Body of pancreas (tissue), 4 donors: ENCODE measurements at places on chromosomes 1 and 21. TPM values are rescaled to one million over a fixed set of nuclear protein-coding genes. Genes with fewer than 3 reads are reported as not detected.

DNA sequence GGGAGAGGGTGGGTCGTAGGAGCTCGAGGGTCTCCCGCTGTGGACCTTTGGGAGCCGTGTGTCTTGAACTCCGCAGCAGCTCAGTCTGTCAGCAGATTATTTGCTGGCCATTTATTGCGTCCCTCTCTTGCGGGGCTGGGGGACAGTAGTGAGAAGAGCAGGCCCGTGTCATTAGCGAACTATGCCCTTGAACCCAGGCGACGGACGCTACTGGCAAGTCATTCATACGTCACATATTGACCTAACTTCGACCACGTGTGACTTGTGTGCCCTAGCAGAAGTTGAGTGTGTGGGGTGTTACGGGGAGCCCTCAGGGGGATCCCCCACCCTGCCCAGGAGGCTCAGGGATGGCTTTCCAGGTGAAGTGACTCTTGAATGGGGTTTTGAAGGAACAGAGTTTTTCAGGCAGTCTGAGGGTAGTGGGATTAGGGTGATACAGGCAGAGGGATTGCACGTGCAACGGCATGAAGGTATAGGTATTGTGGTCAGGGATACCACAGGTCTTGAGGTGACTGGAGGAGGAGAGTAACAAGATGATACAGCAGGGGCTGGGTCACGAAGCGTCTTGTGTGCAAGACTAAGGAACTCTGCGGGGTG is 13.0 kb downstream of the RCC1 start:
- H3K36me3 ChIP-seq: no peaks in the 10 kb centered on the region
- no peaks in the 10 kb centered on the region for H3K27me3 ChIP-seq
- H3K4me1 ChIP-seq: peaks cover 27% of the 10 kb centered on the region
- H3K27ac ChIP-seq: peak overlapping the region; percentile 77
- no peak overlapping the region for H3K4me3 ChIP-seq

GRCh38 chr1:41576620-41577019 is 92.1 kb upstream of the EDN2 start:
- no peak overlapping the region for H3K27ac ChIP-seq
- peaks cover 7% of the 10 kb centered on the region for H3K4me1 ChIP-seq
- DNase-seq: no peak

GRCh38 chr1:3415260-3416090 is 39.0 kb upstream of the ARHGEF16 start:
- no peaks in the 10 kb centered on the region for H3K4me1 ChIP-seq
- DNase-seq: no peak
- H3K27ac ChIP-seq: peak overlapping the region; percentile 20

KCND3 gene
- total RNA-seq: 15.0 TPM

- no peak overlapping the region for H3K4me3 ChIP-seq
- peaks cover 16% of the 10 kb centered on the region for H3K4me1 ChIP-seq
- no peaks in the 10 kb centered on the region for H3K27me3 ChIP-seq
- H3K27ac ChIP-seq: no peak overlapping the region
- H3K36me3 ChIP-seq: no peaks in the 10 kb centered on the region
- no peak for DNase-seq
Measured at GRCh38 chr1:112141301-112141700, 151.8 kb upstream of the KCND3 start.

RNU1-1 gene
- total RNA-seq: under 0.01 TPM

GRCh38 chr1:227174164-227174563 is 144.1 kb downstream of the CDC42BPA start:
- H3K27ac ChIP-seq: no peak overlapping the region
- no peaks in the 10 kb centered on the region for H3K27me3 ChIP-seq
- peaks cover 10% of the 10 kb centered on the region for H3K4me1 ChIP-seq
- no peak for DNase-seq
- no peak overlapping the region for H3K4me3 ChIP-seq

ZNF648 gene
- total RNA-seq: 1.8 TPM

DNA sequence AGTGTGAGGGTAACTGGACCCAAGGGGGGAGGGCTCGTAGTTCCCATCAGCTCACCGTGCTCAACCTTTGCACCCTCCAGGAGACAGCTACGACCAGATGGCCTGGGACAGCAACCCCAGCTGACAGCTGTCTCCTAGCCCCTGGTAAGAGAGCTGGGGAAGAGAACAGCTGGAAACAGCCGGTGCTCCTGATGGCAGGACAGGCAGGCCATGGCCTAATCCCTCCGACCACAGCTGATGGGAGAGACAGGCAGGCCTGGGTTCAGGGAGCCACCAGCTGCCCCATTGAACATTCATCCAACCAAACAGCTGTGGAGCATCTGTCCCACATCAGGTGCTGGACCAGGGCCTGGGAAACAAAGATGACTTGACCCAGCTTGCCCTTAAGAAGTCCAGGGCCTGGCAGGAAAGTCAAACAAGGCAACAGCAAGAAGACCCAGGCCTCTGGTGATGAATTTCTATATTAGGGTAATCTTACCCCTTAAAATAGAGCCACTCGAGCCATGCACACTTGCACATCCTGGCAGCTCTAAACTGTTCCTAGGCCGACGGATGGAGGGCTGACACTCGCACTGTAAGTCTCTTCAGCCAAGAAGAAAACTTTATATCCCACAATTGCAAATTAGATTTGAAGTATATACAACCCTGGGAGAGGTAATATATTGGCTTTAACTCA is 12.2 kb downstream of the OLFML2B start:
- H3K4me1 ChIP-seq: peaks cover 24% of the 10 kb centered on the region
- H3K27ac ChIP-seq: no peak overlapping the region
- H3K27me3 ChIP-seq: no peaks in the 10 kb centered on the region
- H3K4me3 ChIP-seq: no peak overlapping the region
- no peaks in the 10 kb centered on the region for H3K36me3 ChIP-seq
- no peak for DNase-seq

SEC16B gene
- 37.6 TPM for total RNA-seq

DNA sequence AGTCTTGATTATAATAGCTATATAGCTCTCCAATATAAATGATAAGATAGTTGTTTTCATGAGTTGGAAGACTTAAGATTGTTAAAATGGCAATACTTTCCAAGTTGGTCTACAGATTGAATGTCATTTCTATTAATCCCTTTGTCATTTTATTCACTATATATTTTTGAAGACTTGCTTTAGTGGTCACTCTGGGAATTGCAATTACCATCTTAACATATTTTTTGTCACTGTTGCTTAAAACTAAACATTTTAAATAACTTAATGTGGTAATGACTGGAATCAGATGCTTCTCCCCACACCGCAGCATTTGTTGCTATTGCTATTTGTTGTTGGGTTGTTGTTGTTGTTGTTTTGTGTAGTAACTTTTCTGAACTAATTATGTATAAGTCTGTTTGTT is 1592.9 kb downstream of the MRPL39 start:
- H3K27me3 ChIP-seq: no peaks in the 10 kb centered on the region
- no peaks in the 10 kb centered on the region for H3K4me1 ChIP-seq
- no peak overlapping the region for H3K27ac ChIP-seq
- no peak for DNase-seq
- no peak overlapping the region for H3K4me3 ChIP-seq

GRCh38 chr1:1285611-1286311 is 5.5 kb downstream of the SCNN1D start:
- no peaks in the 10 kb centered on the region for H3K36me3 ChIP-seq
- no peak overlapping the region for H3K4me3 ChIP-seq
- peaks cover 14% of the 10 kb centered on the region for H3K4me1 ChIP-seq
- H3K27me3 ChIP-seq: no peaks in the 10 kb centered on the region
- DNase-seq: no peak
- H3K27ac ChIP-seq: no peak overlapping the region

TSPAN1 gene
- total RNA-seq: 0.66 TPM

WDR26 gene
- total RNA-seq: 49.3 TPM

PGBD2 gene
- 6.3 TPM for total RNA-seq

DNA sequence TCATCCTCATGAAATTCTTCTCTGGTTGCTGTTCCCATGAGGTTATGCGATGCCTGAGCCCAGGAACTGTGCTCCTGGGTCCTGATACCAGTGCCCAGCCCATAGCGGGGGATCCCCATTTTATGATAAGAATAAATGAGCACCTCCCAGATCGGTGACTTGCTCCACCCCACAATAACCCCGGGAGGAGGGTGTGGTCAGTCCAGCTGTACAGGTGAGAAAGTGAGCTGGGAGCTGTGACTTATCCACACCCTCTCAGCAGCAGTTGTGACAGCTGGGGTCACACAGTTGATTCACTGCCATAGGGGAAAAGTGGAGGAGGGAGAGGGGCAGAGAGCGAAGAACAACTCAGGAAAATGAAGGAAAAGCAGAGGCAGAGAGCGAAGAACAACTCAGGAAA is 33.4 kb downstream of the OR2G3 start:
- no peaks in the 10 kb centered on the region for H3K36me3 ChIP-seq
- H3K4me1 ChIP-seq: no peaks in the 10 kb centered on the region
- H3K27ac ChIP-seq: no peak overlapping the region

DDAH1 gene
- total RNA-seq: 31.4 TPM

DYNLT5 gene
- total RNA-seq: not detected
